ENCODE measurements at places on chromosomes 3 and 15.

GRCh38 chr15:52306270-52306669 is 10.7 kb upstream of the MYO5C start:
- no peak for DNase-seq

DNA sequence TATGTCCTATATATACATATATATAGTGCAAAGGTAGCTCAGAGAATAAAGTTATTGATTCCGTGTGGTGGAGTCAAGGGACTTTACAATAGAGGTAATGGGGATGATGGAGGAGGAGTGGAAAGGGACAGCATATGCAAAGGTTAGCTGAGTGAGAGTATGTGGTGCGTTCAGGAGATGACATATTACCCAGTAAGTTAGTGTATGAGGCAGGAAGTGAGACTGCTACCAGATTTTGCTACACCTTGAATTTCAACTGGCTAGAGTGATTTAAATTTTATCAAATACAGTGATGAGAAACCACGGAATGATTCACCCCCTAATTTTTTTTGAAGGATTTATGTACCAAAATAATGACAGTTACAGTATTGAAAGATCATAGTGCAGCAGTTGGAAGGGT is 2.8 kb downstream of the ACTL6A start:
- no peak for DNase-seq

GRCh38 chr3:105388176-105388575 is 21.5 kb downstream of the ALCAM start:
- no peak for DNase-seq

DNA sequence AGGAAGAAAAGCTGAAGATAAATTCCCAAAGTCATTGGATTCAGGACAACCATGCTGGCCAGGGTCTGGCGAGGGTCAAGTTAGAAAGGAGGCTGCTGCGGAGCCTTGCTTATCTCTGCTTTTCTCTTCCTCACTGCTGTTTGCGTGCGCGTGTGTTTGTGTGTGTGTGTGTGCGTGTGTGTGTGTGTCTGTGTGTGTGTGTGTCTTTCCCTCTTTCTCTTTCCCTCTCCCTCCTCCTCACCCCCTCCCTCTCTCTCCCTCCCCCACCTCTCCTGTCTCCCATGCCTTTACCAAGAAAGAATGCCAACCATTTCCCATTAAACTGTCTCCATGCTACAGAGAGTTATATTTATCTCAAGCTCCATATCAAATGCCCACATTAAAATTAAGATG is at the start of gene COLQ:
Gene COLQ (minus strand): TSS at position 134 of the 393 bp plus-strand sequence. CDS start 81 bp downstream, at position 53.
- no peak for DNase-seq

DNA sequence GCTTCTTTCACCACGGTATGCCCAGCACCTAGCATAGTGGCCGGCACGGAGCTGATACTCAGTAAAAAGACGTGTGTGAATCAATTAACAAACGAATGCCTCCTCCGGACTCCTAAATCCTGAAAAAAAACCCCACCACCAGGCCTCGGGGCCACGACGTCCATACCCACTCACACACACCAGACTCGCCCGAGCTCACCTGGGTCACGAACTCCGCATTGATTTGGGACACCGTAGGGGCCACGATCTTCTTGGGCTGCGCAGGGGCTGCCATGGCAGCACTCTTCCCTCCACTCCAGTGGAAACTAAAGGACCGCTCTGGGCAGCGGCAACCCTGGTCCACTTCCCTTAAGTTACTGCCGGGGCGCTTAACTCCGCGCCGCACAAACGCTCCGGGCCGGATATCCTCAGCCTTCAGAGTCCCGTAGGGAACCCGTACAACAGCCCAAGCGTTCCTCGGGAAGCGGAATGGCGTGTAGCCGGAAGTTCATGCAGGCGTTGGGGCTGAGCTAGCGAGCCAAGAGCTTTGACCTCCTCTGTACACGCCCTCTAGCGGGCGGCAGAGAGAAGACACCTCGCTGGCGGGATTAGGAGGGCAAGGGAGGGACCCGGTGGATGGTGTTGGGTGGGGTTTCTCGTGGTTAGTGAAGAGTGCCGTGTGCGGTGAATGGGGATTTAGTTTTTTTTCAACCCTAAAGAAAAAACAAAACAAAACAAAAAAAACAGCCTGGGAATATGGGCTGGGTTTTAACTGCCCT is at the start of gene AQR:
Gene AQR (minus strand): TSS at position 403 of the 758 bp plus-strand sequence. CDS start 129 bp downstream, at position 274.
- peak; percentile 89 for DNase-seq

DNA sequence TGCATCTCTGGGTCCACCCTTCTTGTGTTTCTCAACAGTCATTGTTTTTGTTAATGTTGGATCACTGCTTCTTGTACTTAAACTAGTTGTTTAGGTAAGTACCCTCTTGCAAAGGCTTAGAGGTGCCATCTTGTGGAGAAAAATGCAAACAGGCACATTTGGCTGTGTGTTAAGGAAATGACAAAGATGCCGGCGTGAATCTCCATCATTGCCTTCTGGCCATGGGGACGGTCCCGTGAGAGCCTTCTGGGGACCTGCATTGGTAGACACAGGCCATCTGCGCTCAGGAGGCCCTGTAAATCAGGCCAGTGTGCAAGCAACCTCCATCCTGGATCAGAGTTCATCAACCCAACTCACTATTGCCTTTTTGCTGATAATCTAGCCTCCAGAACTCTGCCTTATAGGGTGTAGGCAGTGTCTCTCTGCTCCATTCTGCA is 158.6 kb upstream of the NR2E3 start:
- DNase-seq = no peak

DNA sequence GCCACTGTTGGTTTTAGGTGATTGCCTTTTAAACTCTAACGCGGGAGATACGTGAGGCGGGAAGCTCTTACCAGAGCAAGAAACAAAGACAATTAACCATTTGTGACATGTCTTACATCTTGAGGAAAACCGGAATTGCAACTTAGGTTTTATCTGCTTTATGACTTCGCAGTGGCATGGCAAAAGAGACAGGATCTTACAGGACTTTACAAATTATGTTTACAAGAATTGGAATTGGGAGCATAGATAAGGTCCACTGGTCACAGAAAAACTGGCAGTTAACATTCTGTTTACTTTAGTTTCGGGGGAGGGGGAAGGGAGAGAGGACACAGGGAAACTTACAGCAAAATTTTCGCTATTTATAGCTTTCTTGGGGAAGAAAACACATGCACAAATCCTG is 1119.6 kb downstream of the ZPLD1 start:
- DNase-seq = no peak

DNA sequence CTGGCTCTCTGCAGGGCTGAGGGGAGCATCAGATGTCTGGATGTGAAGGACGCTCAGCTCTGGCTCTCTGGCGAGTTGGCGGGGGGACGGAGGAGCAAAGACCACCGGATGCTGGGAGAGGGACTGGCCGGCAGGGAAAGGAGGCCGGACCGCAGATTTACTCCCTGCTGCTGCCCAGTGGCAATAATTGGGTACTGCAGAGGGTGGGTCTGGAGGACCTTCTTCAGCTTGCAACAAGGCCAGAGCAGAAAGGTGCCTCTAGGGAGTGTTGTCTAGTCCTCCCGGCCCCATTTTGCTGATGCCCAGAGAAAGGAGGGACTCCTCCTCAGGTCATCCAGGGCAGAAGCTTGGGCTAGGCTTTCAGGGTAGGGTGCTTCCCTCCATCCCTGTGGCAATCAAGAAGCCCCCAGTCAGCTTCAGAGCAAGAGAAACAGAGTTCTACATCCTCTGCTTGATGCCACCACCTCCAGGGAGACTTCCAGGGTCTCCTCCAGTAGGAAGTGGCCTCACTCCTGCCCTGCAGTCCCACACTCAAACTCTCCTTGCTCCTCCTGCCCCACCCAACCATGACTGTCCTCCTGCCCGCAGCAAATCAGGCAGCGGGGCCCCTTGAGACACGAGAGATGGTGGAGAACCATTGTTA is 20.3 kb upstream of the CSPG4 start:
- DNase-seq = peak; percentile 53

GRCh38 chr3:174533286-174533685 is 325.8 kb upstream of the NAALADL2 start:
- DNase-seq = no peak

- no peak for DNase-seq
Measured at GRCh38 chr3:143092191-143092590, 27.4 kb upstream of the CHST2 start.

- DNase-seq = no peak
Measured at GRCh38 chr3:37970802-37971201, 19.8 kb upstream of the VILL start.

GRCh38 chr3:117278424-117279190 is 569.0 kb downstream of the TUSC7 start:
- no peak for DNase-seq

DNA sequence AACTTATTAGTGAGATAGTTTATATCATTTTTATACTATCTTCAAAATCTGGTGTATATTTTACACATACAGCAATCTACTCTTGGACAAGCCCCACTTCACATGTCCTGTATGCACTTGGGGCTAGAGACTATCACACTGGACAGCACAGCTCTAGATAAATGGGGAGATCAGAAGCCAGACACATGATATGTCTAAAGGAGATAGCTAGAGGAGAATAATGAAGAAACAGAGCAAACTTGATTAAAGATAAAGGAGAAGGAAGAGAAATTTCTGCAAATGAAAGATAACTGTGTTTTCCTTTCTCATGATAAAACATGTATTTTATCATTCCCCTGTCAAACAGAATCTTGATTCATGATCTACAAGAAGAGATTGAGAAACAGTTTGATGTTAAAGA is 13.0 kb downstream of the CPA3 start:
- DNase-seq = no peak

- no peak for DNase-seq
Measured at GRCh38 chr15:67805008-67805665, 20.2 kb upstream of the SKOR1 start.

DNA sequence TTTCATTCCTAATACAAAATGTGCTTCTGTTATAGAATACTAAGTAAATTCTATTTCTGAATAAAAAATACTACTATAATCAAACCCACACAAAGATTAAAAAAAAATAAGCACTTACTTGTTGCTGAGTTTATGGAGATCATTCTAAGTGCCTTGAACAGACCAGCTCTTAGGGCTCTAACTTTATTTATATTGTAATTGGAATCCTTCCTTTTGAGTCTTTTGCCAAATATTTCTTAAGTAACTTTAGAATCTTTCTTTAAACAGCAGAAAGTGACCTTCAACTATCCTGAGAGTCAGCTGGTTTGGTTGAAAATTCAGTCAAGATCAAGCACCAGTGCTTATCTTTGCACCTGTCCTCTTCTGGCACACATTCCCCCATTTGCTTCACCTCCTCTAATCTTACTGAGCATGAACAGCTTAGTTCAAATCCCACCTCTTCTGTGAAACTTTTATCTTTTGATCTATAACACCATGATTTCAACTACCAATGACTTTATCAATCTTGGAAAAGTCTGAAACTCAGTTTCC is 149.3 kb downstream of the VPS13C start:
- no peak for DNase-seq

GRCh38 chr15:83567318-83567717 is 86.6 kb upstream of the ADAMTSL3 start:
- no peak for DNase-seq

GRCh38 chr3:198064420-198064819 is 104.4 kb downstream of the LMLN start:
- no peak for DNase-seq

DNA sequence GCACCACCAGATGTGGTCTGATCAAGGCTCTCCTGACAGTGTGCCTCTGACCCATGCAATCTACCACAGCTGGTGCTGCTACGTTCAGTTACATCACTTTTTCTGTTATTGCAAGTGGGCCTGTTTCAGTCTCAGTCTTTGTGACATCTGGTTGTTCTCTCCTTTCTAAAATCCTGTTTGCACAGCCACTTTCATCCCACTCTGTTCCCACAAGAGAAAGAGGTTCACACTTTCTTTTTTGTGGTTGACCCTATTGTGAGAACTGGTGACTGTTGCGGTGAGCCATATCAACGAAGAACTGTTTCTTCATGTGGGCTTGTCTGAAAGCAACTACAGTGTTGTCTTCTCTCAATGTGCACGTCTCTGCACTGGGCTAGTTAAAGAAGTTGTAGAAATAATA is 342.8 kb upstream of the ARPP21 start:
- no peak for DNase-seq

DNA sequence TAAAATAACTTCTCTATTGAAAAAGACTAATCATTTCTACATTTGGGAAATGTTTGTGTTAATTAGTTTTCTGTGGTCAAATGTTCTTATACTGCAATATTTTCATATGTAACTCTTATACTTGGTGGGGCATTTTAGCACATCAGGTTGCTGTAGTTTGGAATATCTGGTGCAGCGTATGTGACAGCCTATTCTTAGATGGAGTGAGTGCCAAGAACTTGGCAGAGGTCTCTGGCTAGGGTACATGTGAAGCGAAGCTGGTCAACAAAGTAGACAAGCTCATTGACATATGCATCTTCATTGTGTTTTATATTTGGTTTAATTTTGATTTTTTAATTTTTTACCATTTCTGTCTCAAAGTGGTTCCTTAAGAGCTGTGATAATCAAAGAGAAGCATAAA is 53.2 kb downstream of the CHAC1 start:
- no peak for DNase-seq

- DNase-seq = no peak
Measured at GRCh38 chr3:56985878-56986277, 74.6 kb upstream of the SPATA12 start.

- DNase-seq = no peak
Measured at GRCh38 chr3:2579206-2579605, 480.5 kb downstream of the CNTN4 start.

DNA sequence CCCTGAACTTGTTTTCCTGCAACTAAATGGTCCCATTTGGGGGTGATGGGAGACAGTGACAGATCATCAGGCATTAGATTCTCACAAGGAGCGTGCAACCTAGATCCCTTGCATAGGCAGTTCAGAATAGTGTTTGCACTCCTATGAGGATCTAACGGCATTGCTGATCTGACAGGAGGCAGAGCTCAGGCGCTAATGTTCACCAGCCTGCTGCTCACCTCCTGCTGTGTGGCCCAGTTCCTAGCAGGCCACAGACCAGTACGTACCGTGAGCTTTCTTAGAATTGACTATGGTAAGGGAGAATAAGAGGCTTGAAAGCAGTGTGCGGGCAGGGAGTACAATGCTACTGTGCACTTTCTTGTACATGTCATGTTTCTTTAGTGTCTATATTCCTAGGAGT is 17.6 kb upstream of the PLA2G4E start:
- DNase-seq = no peak

DNA sequence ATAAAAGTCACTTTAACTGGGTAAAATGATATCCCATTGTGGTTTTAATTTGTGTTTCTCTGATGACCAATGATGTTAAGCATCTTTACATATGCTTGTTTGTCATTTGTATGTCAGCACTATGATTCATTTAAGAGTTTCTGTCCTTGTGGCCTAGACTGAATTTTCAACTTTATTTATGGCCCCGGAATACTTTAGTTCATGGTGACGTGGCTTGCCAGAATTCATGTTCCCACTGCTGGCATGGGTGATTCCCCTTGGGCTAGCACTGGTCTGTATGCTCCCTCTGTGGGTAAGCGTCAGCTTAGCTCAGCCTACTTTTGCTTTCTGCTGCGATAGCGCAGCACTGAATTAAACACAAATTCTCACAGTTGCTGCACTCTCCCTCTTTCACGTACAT is 436.3 kb upstream of the SGO1 start:
- no peak for DNase-seq

Measured in activated T-cell treated with anti-CD3 and anti-CD28 coated beads, Interleukin-2, amount 50 U/mL, for 1 hour (primary cell).